ENCODE measurements at places on chromosomes 16 and 17. TPM values are rescaled to one million over a fixed set of nuclear protein-coding genes. Genes with fewer than 3 reads are reported as not detected.
A peak's percentile ranks its signal among the peaks of the same experiment; 100 is the strongest.

RAPGEFL1 gene
- total RNA-seq, result 338 TPM

HCRT gene
- not detected for total RNA-seq

DNA sequence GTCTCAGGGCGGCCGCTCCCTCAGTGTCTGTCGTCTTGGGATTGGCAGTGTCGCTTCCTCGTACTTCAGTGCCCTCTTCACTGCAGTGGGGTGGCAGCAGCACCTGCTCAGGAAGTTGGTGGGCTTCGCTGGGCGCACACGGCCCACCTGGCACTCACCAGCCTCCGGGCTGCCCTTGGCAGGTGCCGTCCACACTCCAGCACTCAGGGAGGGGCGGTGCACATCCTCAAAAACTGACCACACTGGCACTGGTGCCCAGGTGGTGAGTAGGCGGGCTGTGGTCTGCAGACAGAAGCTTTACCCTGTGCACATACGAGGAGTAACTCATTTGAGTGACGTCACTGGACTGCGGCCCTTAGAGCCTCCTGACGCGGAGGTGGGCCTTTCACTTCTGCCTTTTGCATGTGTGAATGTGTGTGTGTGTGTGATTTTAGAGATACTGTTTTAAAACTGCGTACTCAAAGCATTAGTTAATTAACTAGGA, 94.6 kb downstream of the BANP start:
- DNase-seq, result peak; percentile 82

GRCh38 chr16:5056352-5056751, 9.4 kb downstream of the C16orf89 start:
- peak; percentile 41 for DNase-seq

- DNase-seq, result no peak
Observed at GRCh38 chr16:31050280-31051030, 17.1 kb downstream of the STX4 start.

- DNase-seq, result peak; percentile 47
Observed at GRCh38 chr17:72474719-72475477, 354.1 kb downstream of the SOX9 start.

- DNase-seq, result no peak
Observed at GRCh38 chr16:81601008-81601428, 156.4 kb downstream of the CMIP start.

GRCh38 chr17:416293-417206, 63.9 kb upstream of the RPH3AL start:
- peak; percentile 64 for DNase-seq

- no peak for DNase-seq
Observed at GRCh38 chr16:52293204-52293603, 253.7 kb downstream of the TOX3 start.

GRCh38 chr17:81060416-81060815, 25.5 kb downstream of the BAIAP2 start:
- DNase-seq, result no peak

GRCh38 chr16:81454044-81454443, 9.4 kb downstream of the CMIP start:
- DNase-seq, result no peak

GRCh38 chr16:72066747-72067146, 3.7 kb downstream of the HPR start:
- DNase-seq, result no peak

All from transverse colon (tissue), 4 donors.